Esophagus muscularis mucosa (tissue), 4 donors: ENCODE measurements at places on chromosomes 13 and 19. TPM values are rescaled to one million over a fixed set of nuclear protein-coding genes. Genes with fewer than 3 reads are reported as not detected.

DNA sequence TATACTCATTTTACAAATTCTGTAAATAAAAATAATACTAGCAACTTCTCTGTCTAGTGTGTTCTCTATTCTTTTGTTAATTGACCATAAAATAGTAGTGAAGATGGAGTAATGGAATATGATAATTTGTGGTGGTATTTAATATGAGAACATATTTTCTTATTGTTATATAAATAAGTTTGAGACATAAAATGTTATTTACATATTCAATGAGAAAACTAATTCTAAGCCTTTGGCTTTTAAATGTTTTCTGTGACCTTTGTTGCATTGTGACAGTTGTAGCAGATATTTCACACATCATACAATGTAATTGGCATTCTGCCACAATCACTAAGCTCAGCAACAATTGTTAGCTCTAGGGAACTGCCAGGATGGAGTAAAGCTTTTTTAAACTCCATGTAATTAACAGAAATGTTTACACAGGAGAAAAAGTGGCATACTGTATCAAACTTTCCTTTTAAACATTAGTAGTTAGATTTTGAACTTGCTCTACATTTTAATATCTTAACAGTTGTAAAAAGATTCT is 562.1 kb upstream of the PCDH9 start:
- DNase-seq, result no peak

- no peak for DNase-seq
Observed at GRCh38 chr19:1468821-1469254, 10.2 kb downstream of the C19orf25 start.

GRCh38 chr13:103299079-103299478 is 232.9 kb upstream of the SLC10A2 start:
- DNase-seq, result no peak

The TNPO2 gene
- total RNA-seq, result 71.9 TPM

The TGFBR3L gene
- total RNA-seq, result 5.4 TPM
